CD4-positive, alpha-beta memory T cell (primary cell): ENCODE measurements at places on chromosomes 5 and 9.

- no peak overlapping the region for H3K4me3 ChIP-seq
- no peaks in the 10 kb centered on the region for H3K36me3 ChIP-seq
- no peak overlapping the region for H3K27ac ChIP-seq
- DNase-seq: no peak
Observed at GRCh38 chr9:83065233-83065632, 2.3 kb upstream of the RASEF start.

DNA sequence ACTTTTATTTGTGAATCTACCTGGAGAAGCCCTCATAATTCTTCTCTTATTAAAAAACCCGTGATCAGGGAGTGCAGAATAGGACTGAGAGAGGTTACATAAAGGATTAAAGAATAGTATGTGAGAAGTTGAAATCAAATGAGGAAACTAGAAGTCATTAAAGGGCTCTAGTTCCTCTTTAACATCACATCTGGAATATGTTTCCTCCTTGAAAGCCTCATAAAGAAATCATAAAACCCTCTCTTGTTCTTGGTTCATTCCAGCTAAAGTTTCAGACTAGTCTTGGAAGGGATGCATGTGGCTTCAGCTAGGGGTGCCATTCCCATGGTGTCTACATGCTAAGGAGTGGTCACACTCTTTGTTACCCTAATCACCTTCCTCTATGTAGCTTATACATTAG, 5.7 kb upstream of the C5orf46 start:
- peaks cover 3% of the 10 kb centered on the region for H3K27me3 ChIP-seq
- H3K4me1 ChIP-seq: no peaks in the 10 kb centered on the region

- no peak overlapping the region for H3K4me3 ChIP-seq
- H3K27me3 ChIP-seq: no peaks in the 10 kb centered on the region
- DNase-seq: no peak
- H3K4me1 ChIP-seq: no peaks in the 10 kb centered on the region
- no peaks in the 10 kb centered on the region for H3K36me3 ChIP-seq
Observed at GRCh38 chr5:3678801-3679200, 83.2 kb downstream of the IRX1 start.

DNA sequence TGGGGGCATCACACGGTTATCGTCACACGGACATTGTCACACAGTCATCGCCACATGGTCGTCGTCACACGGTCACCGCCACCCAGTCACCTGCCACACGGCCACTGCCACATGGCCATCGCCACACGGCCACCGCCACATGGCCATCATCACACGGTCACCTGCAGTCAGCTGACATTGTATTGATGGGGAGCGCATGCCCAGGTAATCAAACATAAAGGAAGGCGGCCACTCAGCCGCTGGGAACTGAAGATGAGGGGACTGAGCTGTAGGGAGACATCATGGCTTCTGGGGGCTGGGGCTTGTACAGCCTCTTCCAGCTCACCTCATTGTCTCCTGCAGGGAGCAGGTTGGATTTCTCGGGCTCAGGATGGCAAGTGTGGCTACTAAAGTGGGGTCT, 49.2 kb downstream of the MRPL36 start:
- no peak for DNase-seq
- no peak overlapping the region for H3K4me3 ChIP-seq
- H3K27me3 ChIP-seq: no peaks in the 10 kb centered on the region
- H3K4me1 ChIP-seq: no peaks in the 10 kb centered on the region
- no peaks in the 10 kb centered on the region for H3K36me3 ChIP-seq

DNA sequence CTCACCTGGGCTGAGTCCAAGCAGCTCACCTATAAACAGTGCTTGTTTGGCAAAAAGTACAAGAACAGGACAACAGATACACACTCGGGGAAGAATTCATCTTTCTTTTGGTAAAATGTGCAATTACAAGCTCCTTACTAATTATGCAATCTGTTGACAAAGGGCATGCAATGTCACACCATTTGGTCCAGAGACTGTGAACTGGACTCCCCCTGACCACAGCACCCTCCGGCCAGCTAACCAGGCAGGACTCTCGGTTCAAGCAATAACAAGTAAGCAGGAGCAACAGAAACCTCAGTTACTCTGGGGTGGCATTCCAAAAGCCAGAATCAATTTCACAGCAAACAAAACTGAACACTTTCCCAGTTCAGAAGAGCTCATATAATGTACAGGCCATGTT, 113.8 kb downstream of the GNAQ start:
- peaks cover 4% of the 10 kb centered on the region for H3K4me1 ChIP-seq
- DNase-seq: no peak
- peaks cover 8% of the 10 kb centered on the region for H3K36me3 ChIP-seq
- H3K27ac ChIP-seq: no peak overlapping the region
- H3K4me3 ChIP-seq: no peak overlapping the region
- no peaks in the 10 kb centered on the region for H3K27me3 ChIP-seq

DNA sequence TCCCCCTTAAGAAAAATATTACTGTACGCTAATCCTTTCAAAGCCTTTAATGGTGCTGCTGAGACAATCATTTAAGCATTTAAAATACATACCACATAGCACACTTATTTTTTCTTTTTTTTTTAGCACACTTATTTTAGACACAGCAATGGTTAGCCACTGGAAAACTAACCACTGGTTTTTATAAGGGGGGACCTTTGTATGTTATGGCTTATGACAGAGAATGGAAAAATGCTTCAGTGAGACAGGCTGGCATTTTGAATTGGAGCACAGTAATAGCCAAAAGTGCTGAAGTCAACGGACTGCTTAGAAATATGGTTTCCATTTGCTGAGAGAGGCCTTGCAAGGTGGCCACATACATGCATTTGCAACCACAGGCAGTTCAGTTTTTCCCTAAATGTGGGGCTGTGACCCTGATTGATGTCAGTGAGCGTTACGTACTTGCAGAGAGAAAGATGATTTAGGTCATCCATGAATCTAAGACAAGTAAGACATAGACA, 28.5 kb downstream of the AOPEP start:
- H3K27ac ChIP-seq: no peak overlapping the region
- H3K36me3 ChIP-seq: no peaks in the 10 kb centered on the region
- H3K4me1 ChIP-seq: no peaks in the 10 kb centered on the region
- no peaks in the 10 kb centered on the region for H3K27me3 ChIP-seq
- H3K4me3 ChIP-seq: no peak overlapping the region

GRCh38 chr5:11143456-11144267, 382.6 kb upstream of the DAP start:
- H3K36me3 ChIP-seq: no peaks in the 10 kb centered on the region
- DNase-seq: no peak
- no peak overlapping the region for H3K27ac ChIP-seq
- no peaks in the 10 kb centered on the region for H3K27me3 ChIP-seq
- H3K4me1 ChIP-seq: no peaks in the 10 kb centered on the region
- H3K4me3 ChIP-seq: no peak overlapping the region
